ENCODE measurements at places on chromosomes 3 and 15.

DNA sequence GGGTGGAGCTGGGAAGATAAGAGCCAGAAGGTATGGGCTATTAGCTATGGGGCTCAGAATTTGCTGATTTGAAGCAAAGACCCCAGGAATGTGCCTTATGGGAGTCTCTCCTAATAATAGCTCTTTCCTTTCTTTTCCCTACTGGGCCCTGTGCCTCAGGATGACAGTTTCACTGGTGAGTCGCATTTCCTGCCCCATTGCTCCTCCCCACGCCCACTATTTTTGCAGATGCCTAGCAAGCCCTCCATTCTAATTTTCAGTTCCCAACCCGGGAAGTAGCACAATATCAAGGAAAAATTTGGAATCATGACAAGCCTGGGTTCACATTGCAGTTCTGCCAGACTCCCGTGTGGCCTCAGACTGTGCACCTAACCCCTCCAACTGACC, 583 bp downstream of the IL17RE start:
- no peak for DNase-seq

GRCh38 chr15:62503451-62503850, 338.4 kb upstream of the C2CD4B start:
- DNase-seq, result peak; percentile 31

- peak; percentile 49 for DNase-seq
These were observed 16.8 kb downstream of the HACD2 start for GRCh38 chr3:123568034-123568433.

DNA sequence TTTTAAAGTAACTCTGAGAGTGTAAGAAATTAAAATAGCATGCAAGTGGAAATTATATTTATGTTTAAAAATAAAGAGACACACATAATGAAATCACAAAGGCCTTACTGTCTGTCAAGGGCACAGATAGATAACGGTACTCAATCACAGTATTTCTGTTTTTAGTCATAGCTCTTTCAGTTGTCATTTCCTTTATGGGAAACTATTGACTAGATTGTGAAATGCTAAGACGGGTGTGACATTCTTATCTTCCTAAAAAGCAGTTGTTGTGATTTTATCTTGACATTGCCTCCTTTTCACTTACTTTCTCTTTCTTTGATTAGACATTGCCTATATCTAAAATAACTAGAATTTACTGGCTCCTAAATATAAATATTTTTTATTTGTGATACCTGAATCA, 100.1 kb upstream of the PLSCR5 start:
- DNase-seq, result no peak

DNA sequence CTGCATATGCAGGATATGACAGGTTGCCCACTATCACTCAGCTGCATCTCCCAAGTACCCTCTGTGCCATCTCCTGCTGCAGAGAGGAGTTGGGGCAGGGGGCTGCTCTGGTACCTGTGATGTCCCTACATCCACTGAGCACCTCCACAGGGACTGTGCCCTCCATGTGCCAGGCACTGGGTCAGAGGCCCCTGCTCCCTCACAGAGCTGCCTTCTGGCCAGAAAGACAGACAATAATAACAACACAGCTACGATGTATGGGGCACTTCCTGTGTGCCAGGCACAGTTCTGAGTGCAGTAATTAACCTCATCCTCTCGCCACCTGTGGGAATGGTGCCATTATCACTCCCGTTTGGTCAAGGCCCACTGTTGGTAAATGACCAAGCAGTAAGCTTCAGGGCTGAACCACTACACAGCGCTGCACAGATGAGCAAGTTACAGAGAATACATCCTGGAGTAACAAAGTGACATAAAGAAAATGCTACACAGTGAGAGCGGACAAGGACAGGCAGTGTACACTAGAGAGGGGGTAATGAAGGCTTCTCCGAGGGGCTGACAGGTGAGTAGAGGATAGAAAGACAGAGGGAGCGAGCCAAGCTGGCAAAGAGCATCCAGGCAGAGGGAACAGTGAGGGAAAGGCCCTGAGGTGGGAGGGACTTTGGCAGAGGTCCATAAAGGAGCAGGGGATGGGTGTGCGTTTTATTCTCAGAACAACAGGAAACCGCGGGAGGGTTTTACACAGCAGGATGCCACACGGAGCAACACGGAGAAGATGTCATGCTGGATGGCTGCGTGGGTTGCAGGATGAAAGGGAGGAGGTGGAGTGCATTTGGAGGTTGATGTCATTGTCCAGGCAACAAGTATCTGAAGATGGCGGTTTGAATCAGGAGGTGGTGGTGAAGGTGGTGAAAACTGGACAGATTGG, 13.6 kb downstream of the WNT7A start:
- no peak for DNase-seq

DNA sequence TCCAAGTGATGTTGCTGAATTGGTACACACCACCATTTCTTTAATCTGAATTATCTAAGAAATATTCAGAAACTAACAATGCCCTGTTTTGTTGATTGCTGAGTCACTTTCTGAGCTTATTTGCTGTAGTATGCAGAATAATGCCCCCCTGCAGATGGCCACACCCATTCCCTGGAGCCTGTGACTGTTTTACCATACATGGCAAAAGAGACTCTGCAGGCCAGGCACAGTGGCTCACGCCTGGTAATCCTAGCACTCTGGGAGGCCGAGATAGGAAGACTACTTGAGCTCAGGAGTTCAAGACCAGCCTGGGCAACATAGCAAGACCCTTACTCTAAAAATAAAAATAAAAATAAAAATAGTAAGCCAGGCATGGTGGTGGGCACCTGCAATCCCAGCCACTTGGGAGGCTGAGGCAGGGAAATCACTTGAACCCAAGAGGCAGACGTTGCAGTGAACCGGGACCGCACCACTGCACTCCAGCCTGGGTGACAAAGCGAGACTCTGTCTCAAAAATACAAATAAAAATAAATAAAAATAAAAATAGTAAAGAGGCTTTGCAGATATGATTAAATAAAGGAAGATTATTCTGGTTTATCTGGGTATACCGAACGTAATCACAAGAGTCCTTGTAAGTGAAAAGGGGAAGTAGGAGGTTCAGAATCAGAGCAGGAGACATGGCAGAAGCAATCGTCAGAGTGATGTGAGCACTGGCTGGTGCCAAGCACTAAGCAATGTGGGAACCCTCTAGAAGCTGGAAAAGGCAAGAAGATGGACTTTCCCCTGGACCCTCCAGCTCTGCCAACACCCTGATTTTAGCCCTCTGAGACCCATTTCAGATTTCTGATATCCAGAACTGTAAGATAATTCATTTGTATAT, 19.0 kb downstream of the PCYT1A start:
- no peak for DNase-seq
